NCI-H226 (cell line): ENCODE measurements at places on chromosomes 5 and 9.

GRCh38 chr9:131960851-131961495 is 118.7 kb downstream of the MED27 start:
- DNase-seq = no peak

DNA sequence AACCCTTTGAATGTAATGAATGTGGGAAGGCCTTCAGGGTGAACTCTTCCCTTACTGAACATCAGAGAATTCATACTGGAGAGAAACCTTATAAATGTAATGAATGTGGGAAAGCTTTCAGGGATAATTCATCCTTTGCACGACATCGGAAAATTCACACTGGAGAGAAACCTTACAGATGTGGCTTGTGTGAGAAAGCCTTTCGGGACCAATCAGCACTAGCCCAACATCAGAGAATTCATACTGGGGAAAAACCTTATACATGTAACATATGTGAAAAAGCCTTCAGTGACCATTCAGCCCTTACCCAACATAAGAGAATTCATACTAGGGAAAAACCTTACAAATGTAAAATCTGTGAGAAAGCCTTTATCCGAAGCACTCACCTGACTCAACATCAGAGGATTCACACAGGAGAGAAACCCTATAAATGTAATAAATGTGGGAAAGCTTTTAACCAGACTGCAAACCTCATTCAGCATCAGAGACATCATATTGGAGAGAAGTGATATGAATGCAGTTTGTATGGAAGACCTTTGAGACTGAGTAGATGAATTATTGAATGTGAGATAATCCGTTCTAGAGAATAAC is 24.6 kb downstream of the ZNF454 start:
- DNase-seq = no peak

DNA sequence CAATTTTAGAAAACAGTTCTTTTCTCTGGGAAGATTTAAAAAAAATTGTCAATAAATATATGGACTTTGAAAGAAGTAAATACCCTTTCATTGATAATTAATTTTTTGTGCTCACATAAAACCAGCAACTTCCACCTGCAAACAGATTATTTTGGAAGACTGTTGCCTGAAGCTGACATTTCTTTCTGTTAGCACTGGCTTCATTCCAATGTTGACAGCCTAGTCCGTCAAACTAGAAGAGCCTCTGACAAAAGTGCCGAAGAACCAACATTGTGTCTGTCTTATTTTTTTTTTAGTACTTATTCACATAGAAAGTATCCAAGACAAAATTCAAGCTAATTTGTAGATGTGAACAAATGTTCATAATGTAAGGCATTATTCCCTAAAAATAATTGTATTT is 108.6 kb upstream of the TMEM161B start:
- no peak for DNase-seq

DNA sequence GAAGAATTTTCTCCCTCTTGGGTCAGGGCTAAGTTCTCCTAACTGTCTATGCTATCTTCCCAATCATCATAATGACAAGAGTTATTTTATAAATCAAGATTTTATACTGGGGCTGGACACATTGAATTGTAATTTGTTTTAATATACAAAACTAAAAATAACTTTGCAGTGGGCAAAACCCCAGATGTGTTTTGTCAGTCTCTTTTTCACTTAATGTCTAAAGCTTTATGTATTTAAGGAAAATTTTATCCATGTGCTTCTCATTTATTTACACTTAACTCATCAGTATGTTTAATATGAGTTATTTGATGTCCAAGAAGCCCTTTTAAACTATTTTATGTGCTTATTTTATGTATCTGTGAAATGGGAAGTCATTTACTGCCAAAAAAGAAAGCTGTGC is 362.8 kb upstream of the ADAMTSL1 start:
- no peak for DNase-seq

DNA sequence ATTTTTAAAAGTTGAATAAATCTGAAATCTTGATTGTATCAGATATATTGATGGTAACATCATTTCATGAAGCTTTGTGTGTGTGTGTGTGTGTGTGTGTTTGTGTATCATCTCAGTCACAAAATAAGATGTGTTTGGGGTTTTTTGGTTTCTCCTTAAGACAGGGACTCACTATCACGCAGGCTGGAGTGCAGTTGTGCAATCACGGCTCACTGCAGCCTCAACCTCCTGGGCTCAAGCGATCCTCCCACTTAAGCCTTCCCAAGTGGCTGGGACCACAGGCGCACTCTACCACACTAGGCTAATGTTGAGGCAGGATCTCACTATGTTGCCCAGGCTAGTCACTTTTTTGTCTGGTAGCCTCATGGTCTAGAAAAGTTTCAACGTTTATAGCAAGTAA is 83.4 kb upstream of the DMRT1 start:
- no peak for DNase-seq

- peak; percentile 82 for DNase-seq
These were observed 42.1 kb upstream of the EEIG1 start for GRCh38 chr9:128022886-128023285.

DNA sequence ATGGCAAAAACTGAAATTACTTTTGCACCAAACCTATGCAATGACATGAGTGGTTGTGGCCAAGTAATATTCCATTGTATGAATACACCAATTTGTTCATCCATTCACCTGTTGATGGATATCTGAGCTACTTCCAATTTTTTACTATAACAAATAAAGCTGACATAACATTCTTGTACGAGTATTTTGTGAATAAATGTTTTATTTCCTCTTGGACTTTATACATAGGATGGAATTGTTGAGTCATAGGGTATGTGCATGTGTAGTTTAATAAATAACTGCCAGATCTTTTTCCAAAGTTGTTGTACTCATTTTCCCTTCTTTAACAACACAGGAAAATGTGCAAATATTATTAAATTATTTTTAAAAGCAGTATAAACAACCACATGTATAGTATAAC is 146.1 kb upstream of the ZNF462 start:
- DNase-seq = no peak

DNA sequence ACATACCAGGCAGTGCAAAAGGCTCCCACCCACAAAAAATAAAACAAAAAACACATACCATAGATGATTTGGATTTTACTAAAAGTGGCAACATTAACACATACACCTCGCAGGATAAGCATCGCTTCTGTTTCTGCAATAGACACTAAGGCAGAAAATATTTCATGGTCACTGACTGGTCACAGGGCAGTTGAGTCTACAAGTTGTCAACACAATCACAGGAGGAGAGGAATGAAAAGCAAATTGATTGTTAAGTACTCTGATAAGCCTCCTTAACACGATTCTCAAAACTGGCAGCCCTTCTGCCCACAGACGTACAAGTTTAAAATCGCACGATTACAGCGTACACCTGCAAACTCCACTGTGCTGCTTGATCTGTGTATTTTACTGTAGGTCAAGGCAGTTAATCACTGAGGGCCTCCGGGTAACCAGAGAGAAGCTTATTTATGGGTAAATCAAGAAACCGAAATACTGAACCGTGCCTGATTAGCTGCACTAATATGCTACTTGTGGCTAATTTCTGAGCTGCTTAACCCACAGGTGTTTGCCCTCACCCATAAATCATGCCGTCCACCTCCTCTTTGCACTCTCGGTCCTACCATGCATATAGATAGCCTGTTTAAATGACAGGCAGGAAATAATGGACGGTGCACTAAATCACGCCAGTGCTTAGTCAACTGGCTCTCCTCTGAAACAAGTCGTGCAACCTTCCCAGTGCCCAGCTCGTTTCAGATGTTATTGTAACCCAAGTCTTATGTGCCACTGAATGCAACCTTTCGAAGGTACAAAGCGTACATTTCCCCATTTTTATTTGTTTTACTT is 659.4 kb upstream of the ADAMTS16 start:
- no peak for DNase-seq
